ENCODE measurements at places on chromosomes 1 and 21. TPM values are rescaled to one million over a fixed set of nuclear protein-coding genes. Genes with fewer than 3 reads are reported as not detected.
A peak's percentile ranks its signal among the peaks of the same experiment; 100 is the strongest.

ARID1A gene
- total RNA-seq: 23.7 TPM

GRCh38 chr1:203480525-203481084, 5.0 kb downstream of the PRELP start:
- DNase-seq: peak; percentile 53

DNA sequence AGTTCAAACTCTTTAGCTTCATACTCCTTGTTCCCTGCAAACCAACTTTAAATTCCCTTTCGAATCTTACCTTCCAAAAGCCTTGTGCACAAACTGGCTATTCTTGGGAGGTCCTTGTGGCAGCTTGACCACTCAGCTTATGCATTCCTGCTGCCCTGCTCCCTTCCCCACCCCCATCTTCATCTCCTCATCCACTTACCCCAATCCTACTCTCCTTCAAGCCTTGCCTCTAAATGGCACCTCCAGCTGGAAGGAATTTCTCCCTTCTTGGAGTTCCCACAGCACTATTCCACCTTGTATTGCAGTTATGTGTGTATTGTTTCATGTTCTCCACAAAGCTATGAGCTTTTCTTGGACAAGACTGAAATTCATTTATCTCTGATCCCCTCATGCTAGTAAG, 15.3 kb upstream of the DIRAS3 start:
- no peak for DNase-seq

- DNase-seq: no peak
Observed at GRCh38 chr1:7348073-7348472, 423.0 kb upstream of the VAMP3 start.

GRCh38 chr1:32205401-32206370, at the start of gene IQCC:
Gene IQCC (plus strand): TSS chr1:32205671. CDS start chr1:32205682, 11 bp downstream.
- DNase-seq: peak; percentile 91

- no peak for DNase-seq
Observed at GRCh38 chr1:55048453-55049270, 9.3 kb downstream of the PCSK9 start.

AMY2B gene
- 1,483 TPM for total RNA-seq

DNA sequence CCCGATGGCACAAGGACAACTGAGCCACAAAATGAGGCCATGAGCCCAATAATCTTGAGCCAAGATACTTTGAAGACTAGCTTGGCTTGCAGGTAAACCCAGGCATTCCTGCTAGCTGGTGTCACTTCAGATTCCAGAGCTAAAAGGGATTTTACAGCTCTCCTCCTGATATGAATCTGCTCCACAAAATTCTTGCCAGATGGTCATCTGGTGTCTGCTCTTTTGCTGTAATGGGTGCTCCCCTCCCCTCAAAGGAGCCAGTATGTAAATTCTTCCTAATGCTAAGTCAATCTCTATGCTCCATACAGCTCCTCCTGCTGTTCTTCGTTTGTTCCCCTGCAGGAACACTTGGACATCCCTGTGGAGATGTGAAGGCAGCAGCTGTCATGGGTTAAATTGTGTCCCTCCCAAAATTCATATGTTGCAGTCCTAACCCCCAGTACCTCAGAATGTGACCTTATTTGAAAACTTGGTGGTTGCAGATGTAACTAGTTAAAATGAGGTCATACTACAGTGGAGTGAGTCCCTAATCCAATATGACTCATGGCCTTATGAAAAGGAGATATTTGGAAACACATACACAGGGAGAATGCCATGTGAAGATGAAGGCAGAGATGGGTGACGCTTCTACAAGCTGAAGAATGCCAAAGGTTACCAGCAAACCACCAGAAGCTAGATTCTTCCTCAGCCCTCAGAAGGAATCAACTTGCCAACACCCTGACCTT, 180.6 kb upstream of the PALMD start:
- no peak for DNase-seq

DNA sequence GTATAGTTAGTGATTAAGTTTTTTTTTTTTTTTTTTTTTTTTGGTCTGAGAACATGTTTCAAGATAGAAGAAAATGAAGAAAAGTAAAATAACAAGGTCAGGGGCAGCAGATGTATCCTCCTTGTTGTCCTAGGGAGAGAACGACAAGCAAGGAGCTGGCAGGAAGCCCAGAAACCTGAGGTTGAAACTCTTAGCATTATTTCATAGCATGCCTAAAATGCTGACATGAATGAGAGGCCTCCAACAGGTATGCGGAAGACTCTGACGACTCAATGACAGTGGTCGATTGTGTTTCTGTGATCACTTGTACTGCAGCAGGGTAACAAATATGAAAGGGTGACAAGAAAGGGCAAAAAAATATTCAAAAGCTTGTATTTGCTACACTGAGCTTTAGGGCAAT, 415.9 kb downstream of the PLA2G4A start:
- no peak for DNase-seq

DNA sequence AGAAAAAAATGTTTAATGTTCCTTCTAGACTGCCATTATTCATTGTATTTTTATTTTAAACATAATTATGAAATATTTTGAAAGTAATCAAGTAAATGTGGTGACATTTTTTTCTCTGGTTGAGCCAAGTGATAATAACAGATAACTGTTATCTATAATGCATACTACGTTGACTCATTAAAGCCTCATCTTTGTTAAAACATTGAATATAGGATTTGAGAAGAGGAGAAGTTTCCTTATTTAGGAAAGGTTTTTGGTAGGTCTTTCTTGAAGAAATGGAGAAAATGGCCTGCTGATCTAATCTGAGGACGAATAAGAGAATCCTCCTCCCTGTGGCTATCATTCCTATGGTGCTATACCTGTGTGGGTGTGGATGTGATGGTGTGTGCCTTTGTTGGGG, 89.0 kb downstream of the NFIA start:
- DNase-seq: no peak

- DNase-seq: peak; percentile 49
Observed at GRCh38 chr1:179369751-179370341, 4.1 kb downstream of the AXDND1 start.

GRCh38 chr1:95903060-95903459, 669.0 kb downstream of the RWDD3 start:
- no peak for DNase-seq

DNA sequence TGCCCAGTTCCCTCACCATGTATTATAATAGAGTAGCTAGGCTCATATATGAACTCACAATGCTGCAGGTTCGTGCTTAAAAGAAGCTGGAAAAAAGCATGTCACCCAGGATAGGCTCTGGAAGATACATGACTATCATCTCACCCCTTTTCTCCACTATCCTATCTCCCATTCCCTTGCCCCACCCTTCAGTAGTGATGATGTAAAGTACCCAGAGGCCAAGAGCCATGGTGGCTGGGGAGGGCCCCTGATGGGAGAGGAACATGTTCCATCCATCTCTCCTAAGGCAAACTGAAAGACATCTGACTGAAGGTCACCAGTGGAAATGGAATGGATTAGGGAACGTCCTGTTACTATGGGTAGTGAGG, 20.3 kb upstream of the RBBP5 start:
- no peak for DNase-seq

- no peak for DNase-seq
Observed at GRCh38 chr21:28832013-28832714, 160.5 kb downstream of the LTN1 start.

PRR9 gene
- total RNA-seq: not detected

DNA sequence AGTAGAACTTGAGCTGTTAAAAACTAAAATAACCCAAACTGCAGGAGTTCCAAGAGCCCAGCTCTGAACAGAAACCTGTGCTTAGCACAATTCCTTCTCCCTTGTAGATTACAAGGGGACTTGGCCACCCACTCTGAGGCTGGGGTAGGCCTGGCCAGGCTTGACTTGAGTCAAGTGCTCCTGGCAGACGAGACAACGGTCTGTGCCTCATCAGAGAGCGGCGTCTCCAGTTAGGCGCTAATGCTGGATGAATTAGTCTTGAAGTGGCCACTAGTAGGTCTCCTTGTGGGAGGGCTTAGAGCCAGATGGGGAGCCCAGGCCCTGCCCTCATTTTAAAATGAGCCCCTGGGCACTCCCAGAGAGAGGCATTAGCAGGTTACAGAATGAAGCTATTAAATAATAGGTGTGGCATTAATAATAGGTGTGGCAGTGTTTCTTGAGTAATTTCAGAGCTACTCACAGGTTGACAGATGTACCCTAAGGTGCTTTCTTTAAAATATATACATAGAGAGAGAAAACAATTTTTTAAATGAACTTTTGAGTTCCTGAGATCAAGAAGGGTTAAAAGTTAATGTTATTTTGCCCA, 1.1 kb downstream of the EEIG2 start:
- DNase-seq: peak; percentile 61

KLHL20 gene
- total RNA-seq: 14.3 TPM

- no peak for DNase-seq
Observed at GRCh38 chr1:111735858-111736544, 3.2 kb downstream of the INKA2 start.

- no peak for DNase-seq
Observed at GRCh38 chr1:41315146-41315822, 46.0 kb upstream of the FOXO6 start.

TTLL10 gene
- 0.78 TPM for total RNA-seq

DNA sequence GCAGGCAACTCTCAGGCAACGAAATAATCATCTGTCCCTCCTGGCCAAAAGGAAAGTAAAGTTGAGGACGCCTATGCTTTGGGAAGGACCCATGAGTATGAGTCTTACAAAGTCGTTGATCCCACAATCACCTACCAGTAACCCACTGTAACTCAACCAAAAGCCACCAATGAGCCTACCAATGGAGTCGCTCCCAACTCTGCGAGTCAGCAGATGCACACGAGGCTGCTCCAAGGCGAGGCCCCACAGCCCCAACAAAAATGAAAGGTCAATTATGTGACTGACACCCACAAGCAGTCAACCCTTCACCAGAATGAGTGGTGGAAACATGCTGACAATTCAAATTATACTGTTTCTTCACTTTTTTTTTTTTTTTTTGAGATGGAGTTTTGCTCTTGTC, 12.0 kb downstream of the SETD4 start:
- DNase-seq: no peak

- DNase-seq: no peak
Observed at GRCh38 chr21:36524477-36524876, 44.6 kb upstream of the CLDN14 start.

FAAH gene
- 86.4 TPM for total RNA-seq

- peak; percentile 56 for DNase-seq
Observed at GRCh38 chr1:183932412-183932811, 105.1 kb downstream of the COLGALT2 start.
